ENCODE measurements at places on chromosomes 2 and 18.

GRCh38 chr2:32011485-32011960 is 715 bp upstream of the MEMO1 start:
- no peak for DNase-seq

DNA sequence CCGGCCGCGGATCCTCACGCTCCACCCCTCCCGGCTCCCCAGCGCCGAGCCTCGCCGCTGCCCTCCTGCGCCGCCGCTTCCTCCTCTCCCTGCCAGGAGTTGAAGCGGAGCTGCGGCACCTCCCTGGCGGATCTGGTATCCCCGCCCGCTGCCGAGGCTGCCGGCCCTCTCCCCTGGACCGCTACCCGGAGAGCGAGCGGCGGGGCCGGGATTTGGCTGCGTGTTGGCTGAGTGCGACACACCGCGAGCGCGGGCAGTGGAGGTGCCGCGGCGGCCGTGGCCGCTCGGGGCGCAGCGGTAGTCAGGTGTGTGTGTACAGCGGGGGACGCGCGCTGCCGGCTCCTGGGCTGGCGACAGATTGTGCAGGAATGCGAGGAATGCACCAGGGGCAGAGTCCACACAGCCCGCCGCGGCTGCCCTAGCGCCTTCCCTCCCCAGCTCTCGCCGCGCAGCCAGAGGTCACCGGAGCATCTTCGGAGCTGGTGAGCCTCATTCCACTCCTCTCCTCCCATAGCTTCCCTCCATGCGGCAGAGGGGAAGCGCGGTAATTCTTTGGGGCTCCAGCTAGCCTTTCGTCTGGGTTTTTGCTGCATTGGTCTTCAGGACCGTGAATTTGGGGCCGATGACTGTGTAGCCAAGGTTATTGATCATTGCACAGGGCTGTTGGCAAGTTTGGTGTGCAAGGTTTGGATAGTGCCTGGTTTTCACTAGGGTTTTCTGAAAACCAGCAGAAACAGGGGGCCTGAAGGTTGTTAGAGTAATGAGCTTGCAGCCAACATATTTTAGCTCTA is 1.3 kb downstream of the PKP4 start:
- peak; percentile 75 for DNase-seq

- no peak for DNase-seq
Measured at GRCh38 chr2:124678043-124678442, 653.0 kb downstream of the CNTNAP5 start.

DNA sequence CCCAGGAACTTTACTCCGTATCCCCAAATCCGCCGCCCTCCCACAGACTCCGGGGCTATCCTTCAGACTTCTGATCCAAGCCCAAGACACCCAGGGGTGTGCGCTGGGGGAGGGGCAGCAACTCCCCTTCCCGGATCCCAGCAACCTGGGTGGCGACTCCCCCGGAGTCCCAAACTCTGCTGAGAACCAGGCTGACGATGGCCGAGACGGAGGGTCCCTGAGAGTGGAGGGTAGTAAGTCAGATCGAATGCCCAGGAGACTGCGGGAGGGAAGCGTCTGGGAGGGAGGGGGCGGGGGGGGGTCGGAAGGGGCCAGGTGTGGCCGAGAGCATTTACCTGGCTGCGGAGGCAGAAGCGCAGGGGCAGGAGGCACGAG is 7.0 kb upstream of the TNS1 start:
- no peak for DNase-seq

GRCh38 chr18:55240978-55241377 is 281.7 kb upstream of the CCDC68 start:
- no peak for DNase-seq

Data from right cardiac atrium (tissue), 5 donors.